ENCODE measurements at places on chromosomes 7 and 10. TPM values are rescaled to one million over a fixed set of nuclear protein-coding genes. Genes with fewer than 3 reads are reported as not detected.
A peak's percentile ranks its signal among the peaks of the same experiment; 100 is the strongest.

BZW2 gene
- 24.2 TPM for total RNA-seq

CPA2 gene
- 3.3 TPM for total RNA-seq

TBL2 gene
- 39.2 TPM for total RNA-seq

PBLD gene
- 8.0 TPM for total RNA-seq

GRCh38 chr10:110803830-110804338 lies 67.8 kb upstream of the PDCD4 start:
- peak; percentile 50 for DNase-seq

- DNase-seq = peak; percentile 8
Observed at GRCh38 chr10:131810036-131810804, 90.6 kb upstream of the PPP2R2D start.

DNA sequence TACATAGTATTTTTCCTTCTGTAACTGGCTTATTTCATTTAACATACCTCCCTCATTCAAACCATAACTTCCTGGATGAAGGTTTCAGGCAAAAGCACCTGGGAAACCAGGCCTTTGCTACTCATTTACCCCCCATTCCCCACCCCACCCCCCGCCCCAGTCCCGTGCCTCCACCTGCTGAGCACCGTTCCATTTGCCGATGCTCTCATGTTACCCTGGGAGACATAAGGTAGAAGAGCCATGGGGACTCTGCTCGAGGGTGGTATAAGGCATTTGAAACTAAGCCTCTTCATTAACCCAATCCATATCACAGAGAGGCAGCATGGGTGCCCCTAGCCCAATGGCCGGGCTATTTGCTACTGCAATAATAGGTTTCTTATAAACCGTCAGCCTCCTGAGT lies 22.2 kb upstream of the MCM10 start:
- DNase-seq = no peak

DNA sequence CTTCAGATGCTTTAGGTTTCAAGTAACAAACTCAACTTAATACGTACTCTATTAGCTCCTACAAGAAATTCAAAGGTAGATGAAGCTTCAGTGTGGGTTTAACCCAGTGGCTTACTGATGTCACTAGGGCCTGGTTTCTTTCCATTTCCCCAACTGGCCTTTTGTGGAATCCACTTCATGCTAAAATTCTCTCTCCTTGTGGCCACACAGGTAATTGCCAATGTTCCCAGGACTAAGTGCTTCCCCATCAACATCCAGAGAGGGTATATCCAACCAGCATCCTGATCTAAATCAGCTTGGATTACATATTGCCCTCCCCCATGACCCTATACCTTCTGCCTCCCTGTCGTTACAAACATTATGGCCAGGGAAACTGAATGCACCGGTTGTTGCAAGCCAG lies 10.7 kb downstream of the FBXL13 start:
- no peak for DNase-seq

- DNase-seq = no peak
Observed at GRCh38 chr7:124689523-124689922, 76.1 kb downstream of the GPR37 start.

- no peak for DNase-seq
Observed at GRCh38 chr10:58780476-58780875, 267.8 kb downstream of the BICC1 start.

DNA sequence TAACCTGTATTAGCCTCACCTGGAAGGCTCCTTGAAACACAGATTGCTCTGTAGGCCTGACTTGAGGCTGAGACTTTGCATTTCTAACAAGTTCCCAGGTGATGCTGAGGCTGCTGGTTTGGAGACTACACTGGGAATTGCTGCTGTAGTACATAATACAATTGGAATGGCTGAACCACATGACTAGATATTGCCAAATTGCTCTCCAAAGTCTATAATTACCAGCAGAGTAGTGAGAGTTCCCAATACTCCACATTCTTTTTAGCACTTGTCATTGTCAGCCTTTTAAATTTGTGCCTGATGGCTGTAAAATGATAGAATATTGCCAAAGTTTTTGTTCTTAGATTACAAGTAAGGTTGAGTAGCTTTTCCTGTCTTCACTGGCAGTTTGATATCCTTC lies 39.9 kb downstream of the PLEKHA8 start:
- no peak for DNase-seq

DNA sequence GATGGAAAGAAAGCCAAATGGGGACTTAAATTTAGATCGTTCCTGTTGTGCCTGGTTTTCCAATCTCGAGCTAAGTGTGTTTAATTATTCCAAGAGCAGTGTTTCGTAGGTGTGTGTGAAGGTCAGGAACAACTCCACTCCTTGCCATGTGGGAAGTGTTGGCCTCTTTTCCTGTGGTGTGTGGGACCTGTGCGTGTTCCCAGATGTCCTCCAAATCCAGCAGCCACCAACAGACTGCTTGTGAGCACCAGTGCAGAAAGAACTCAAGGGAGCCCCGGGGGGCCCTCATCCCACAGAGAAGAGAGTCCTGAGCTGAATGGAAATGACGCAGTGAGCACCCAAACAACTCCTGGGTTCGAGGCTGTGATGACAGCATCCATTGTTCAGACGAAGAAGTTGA lies 227.7 kb downstream of the TMEM178B start:
- DNase-seq = no peak

GRCh38 chr7:157568106-157568769 lies 231.4 kb downstream of the DNAJB6 start:
- no peak for DNase-seq

GRCh38 chr7:125695626-125696025 lies 766.0 kb upstream of the POT1 start:
- DNase-seq = no peak

All from mucosa of gallbladder (tissue), 1 donor.